ENCODE measurements at places on chromosomes 6 and 20.

DNA sequence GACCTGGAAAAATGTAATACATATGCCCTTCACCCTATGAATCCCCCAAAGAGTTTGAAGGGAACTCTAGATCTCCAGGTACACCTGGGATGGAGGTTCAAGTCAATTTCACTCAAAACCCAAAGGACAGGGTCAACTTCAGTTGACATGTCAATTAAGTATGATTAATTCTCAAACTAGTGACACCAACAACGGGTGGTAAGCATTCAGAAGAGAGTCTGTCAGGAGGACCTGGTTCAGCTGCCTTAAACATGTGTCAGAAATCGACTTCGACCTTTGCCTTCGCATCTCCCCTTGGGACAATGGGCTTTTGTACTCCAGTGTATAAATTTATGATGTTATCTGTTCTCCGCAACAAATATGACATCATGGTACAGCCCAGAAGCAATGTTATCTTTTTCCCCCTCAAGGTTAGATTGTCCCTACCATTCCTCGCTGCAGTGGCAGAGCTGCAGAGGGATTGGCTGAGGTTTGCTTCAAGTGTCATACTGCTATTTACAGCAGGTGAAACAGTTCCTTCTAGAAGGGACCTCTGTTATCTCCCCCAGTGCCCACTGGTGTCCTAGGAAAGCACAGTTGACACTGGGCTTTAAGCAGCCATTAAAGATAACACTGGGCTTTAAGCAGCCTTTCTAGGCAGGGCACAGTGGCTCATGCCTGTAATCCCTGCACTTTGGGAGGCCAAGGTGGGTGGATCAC, 94.7 kb upstream of the SNX9 start:
- DNase-seq: no peak

DNA sequence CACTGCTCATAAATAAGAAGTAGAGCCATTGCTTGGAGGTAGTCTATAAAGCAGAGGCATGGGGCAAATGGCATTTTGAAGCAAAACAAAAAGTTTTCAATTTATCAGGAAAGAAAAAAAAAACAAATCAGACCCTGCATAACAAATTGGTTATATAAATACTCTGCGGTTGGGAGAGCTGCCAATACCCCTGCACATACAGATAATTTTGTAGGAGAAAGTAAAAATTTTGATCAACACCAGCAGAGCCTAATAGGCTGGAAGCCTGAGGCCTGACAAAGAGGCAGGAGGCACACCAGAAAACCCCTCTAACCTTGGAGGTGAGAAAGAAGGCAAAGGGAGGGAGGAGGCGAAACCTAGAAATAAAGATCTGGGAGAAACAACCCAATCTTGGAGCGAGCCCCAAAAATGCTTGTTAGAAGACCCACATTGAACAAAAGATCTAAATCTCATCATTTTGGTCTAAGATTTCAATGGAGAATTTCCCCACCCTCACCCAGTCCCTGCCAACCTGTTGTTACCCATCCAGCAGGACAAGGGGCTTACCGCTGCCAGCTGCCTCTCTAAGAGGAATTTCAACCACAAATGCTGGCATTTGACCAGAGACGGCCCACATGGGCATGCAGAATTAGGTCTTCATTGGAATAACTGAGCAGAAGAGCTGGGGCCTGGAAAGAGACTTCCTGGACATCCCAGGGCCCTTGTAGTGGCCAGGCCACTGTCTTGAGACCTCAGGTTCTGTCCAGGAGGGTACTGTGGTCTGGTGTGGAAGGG, 28.4 kb downstream of the FOXA2 start:
- no peak for DNase-seq

DNA sequence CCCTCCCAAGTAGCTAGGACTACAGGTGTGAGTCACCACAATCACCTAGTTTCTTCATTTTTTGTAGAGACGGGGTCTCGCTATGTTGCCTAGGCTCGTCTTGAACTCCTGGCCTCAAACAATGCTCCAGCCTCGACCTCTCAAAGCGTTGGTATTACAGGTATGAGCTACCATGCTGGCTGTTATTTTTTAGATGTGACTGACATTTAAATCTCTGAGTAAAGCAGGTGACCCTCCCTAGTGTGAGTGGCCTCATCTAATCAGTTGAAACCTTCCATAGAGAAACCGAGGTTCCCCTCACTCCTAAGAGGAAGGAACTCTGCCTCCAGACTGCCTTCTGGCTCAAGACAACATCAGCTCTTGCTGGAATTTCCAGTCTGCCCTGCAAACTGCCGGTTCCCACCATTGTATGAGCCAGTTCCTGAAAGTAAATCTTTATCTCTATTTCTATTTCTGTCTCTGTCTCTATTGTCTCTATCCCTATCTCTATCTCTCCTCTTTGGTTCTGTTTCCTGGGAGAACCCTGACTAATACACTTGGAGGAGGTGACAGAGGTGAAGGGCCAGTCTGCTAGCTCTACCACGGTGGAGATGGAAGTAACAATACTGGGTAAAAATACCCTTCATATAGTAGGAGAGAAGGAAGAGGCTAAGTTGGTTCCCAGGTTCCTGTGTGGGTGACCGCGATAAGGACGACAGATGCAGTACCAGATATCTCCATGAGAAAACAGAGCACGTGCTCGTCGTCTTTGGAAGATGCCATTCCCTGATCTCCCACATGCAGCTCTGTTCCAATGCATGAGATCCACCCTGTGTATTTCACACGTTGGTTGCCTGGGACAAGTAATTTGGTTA, 81.0 kb downstream of the MYB start:
- DNase-seq: no peak

GRCh38 chr6:43489277-43490072, 12.1 kb downstream of the TJAP1 start:
- no peak for DNase-seq

DNA sequence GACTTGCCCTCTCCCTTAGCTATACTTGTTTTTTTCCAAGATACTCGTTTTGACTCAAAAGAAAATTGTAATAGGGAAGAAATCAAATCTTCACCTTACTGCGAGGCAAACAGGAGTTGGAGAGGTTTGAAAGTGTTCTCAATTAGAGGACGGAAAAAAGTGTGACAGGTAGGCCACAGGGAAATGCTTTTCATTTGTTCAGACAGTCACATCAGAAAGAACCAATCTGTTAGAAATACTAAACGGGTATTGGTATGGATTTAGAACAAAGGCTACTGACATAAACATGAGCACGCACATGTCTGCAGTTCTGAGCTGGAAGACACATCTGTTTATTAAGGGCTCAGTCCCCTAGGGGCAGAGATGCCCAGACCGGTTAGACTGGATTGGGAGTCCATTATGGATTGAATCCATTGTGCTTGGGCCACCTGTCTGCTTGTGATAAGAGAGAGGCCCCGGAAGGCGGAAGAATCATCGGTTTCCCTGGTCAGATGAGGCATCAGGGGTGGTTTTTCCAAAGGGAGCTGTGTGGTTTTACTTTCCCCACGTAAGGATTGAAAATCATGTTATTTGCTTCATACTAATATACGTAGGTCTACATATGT, 220.9 kb upstream of the MYLIP start:
- peak; percentile 74 for DNase-seq

DNA sequence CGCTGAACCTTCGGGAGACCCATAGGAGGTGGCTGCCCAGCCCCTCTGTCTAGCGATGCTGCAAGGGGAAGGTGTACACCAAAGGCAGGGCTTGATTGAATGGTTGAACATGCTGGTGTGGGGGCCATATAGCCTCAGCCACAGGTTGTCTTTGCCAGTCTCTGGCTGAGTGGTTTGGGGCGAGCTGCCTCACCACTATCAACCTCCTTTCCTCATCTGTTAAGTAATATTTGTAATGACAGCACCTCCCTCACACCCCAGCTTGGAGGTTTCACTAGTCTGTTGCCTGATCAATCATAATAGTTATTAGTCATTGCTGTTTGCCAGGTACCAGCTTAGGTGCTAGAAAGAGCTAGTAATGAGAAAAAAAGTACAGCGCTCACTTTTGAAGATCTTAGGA, 11.8 kb upstream of the ZNF831 start:
- DNase-seq: no peak

GRCh38 chr6:128521282-128521632, 858 bp upstream of the PTPRK start:
- DNase-seq: no peak

GRCh38 chr20:45061244-45061643, 39.7 kb downstream of the KCNS1 start:
- DNase-seq: no peak

GRCh38 chr6:143441680-143442545, 8.6 kb downstream of the ADAT2 start:
- no peak for DNase-seq

DNA sequence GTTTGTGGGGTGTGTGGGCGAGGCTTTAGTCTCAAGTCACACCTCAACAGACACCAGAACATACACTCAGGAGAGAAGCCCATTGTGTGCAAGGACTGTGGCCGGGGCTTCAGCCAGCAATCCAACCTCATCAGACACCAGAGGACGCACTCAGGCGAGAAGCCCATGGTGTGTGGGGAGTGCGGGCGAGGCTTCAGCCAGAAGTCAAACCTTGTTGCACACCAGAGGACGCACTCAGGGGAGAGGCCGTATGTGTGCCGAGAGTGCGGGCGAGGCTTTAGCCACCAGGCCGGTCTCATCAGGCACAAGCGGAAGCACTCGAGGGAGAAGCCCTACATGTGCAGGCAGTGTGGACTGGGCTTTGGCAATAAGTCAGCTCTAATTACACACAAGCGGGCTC, 27.8 kb downstream of the ZNF133 start:
- DNase-seq: no peak

DNA sequence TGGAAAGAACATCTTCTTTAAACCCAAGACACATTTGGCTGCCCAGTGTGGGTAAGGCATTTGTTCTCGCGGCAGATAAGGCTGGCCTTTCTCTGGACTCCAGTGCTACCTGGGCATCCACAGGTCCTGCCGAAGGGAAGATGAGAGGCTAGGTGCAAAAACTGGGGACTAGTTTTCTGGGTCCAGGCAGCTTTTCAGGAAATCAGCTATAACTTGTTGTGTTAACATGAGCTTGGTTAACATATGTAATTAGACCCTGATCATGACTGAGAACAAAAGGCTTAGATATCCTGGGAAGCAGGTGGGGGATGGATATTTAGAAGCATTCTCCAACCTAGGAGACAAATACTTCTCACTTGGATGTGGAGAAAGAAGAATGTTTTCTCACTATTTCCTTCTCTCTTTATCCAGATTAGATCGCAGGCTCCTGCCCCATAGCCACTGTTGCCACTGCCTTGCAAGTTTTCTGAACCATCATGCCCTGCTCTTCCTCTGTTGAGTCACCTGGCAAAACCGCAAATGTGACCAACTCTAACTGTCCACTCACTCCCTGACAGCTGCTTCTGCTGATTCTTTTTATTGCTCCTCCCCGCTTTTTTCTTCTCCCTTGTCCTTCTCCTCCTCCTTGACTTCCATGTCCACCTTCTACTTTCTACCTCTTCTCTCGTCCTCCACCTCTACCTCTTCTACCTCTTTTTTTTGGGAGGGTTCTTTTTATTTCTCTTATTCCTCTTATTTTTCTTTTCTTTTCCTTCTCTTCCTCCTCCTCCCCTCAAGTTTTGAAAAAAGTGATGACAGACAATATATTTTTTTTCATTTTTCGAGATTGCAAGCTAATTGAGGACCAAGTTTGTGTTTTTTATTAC, 258.1 kb downstream of the UTRN start:
- DNase-seq: no peak

- no peak for DNase-seq
Measured at GRCh38 chr6:108051481-108051880, 23.1 kb downstream of the OSTM1 start.

DNA sequence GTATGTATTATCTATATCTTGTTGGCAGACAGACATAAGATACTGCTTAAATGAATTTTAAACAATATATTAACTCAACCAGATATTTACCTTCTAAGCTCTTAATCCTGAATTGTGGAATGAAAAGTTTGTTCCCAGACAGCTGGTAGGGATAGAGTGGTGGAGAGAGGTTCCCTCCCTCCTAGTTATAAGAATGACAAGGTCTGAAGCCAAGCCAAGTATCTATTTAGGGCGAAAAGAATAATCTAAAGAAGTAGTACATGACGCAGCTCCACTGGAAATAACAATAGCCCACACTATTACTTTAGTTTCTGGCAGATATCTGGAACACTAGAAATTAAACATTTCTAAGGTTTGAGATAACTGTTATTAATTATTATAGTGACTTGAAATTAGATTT, 104.3 kb downstream of the AHI1 start:
- DNase-seq: no peak

- DNase-seq: no peak
Measured at GRCh38 chr6:52337633-52338290, 24.2 kb upstream of the PAQR8 start.

DNA sequence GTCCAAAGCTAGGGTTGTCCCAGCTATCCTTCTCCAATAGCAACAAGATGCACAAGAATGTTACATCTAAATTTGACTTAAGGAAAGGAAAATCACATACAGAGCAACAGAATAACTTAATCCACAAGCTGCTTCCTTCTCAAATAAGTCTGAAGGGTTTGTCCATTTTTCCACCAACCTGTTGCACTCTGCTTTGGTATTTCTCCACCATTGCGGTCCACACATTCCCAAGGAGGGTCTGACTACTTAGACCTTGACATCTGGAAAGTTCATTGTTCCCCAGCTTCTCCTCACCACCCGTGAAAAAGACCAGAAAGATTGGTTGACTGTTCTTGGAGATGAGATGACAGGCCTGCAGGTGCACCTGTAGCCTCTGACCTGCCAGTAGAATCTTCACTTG, 72.5 kb downstream of the PDSS2 start:
- no peak for DNase-seq

DNA sequence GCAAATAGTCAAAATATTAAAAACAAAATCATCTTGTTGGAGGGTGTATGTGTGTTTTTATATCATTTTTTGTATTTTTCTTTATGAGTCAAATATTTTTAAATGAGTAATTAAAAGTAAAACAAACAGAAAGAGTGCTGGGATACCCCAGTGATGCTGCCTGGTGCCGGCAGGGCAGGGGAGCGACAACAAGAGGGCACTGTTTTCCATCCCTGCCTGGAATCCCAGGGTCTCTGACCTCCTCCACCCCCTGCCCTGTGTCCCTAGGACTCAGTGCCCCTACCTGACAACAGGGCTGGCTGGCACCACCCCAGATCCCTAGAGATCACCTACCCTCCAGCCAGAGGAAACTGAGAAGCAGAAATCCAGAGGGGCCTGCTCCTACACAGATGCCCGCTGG, 41.9 kb upstream of the HMGA1 start:
- no peak for DNase-seq

GRCh38 chr6:42259841-42260395, 42.3 kb upstream of the MRPS10 start:
- no peak for DNase-seq

DNA sequence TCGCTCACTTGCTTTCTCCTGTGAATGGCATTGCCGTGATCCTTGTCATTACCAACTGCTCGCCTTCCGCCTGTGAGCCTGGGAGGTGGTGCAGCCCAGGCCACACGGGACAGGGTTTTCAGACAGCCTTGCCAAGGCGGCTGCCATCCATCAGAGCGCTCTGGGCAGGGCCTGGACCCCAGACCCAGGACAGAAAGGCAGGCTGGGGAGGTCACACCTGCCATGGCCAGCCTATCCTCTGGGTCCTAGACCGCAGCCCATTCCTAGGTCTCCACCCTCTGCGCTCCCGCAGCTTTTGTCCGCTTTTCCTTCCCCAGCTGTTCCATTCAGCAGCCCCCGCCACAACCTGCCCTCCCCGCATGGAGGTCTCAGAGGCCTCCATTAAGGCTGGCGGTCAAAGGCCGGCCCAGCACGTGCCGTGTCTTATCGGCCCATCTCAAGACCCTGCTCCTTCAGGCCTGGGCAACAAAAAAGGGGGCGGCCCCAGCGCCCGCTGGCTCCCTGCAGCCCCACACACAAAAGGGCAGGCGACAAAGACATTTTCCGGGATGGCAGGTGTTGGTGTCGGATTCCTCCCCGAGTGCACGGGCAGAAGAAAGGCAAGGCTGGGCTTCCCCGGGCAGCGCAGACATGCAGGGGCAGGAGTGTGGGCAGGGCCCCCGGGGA, 28.1 kb downstream of the INSM1 start:
- peak; percentile 98 for DNase-seq

GRCh38 chr20:23368316-23369071, 6.5 kb downstream of the GZF1 start:
- no peak for DNase-seq

Data from NCI-H1105 (cell line).